ENCODE measurements at places on chromosomes 5 and 9. TPM values are rescaled to one million over a fixed set of nuclear protein-coding genes. Genes with fewer than 3 reads are reported as not detected.

Gene FSD1L
- 2.1 TPM for total RNA-seq

Gene C9
- total RNA-seq = 0.59 TPM

Gene LCN9
- total RNA-seq = not detected

Gene RASGEF1C
- total RNA-seq = not detected

Gene EGR1
- total RNA-seq = 8.0 TPM

Gene ACOT12
- not detected for total RNA-seq

Gene SPATA31D4
- not detected for total RNA-seq

Gene PCDHA2
- total RNA-seq = not detected

Gene IL3
- not detected for total RNA-seq

Gene FAM153A
- total RNA-seq = 74.4 TPM

Gene PAPPA
- total RNA-seq = not detected

Gene AK8
- not detected for total RNA-seq

Gene FRMD3
- total RNA-seq = 0.53 TPM

Gene IL13
- 0.30 TPM for total RNA-seq

Gene ZFP2
- 0.65 TPM for total RNA-seq

Gene TMEM252
- not detected for total RNA-seq

Gene SLC34A1
- total RNA-seq = 0.16 TPM

Gene MCIDAS
- total RNA-seq = not detected

Gene ANKRD18A
- total RNA-seq = 3.0 TPM

Gene SMIM33
- 0.58 TPM for total RNA-seq

Gene STPG3
- not detected for total RNA-seq

Gene PTGES
- not detected for total RNA-seq

Data from T-cell (primary cell).